ENCODE measurements at places on chromosomes 2 and 18.
A peak's percentile ranks its signal among the peaks of the same experiment; 100 is the strongest.

- no peak for DNase-seq
Observed at GRCh38 chr2:164052006-164052405, 316.2 kb upstream of the FIGN start.

DNA sequence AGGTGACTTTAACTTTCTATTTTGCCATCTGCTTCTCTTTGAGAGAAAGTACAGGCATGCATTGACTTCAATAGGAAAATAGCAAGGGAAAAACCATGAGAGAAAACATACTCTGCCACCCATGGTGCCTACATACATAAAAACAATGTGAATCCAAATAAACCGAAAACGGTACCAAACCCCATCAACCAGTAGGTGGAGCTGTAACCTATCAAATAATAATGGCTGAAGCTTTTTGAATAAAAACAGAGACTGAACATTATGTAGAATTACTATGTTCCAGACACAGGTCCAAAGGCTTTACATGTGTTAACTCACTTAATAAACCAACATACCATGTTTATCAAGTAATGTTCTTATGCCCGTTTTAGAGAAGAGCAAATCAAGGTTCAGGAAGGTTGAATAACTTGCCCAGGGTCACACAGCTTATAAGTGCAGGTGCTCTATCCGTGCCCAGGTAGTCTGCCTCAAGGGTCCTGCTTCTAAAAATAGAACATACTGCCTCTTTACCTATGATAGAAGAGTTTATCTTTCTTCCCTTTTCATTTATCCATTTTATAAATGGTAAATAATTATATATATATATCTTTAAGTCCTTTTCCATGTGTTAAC, 293.9 kb upstream of the SYT4 start:
- DNase-seq, result no peak

GRCh38 chr18:27894746-27895145, 282.2 kb downstream of the CDH2 start:
- DNase-seq, result no peak

DNA sequence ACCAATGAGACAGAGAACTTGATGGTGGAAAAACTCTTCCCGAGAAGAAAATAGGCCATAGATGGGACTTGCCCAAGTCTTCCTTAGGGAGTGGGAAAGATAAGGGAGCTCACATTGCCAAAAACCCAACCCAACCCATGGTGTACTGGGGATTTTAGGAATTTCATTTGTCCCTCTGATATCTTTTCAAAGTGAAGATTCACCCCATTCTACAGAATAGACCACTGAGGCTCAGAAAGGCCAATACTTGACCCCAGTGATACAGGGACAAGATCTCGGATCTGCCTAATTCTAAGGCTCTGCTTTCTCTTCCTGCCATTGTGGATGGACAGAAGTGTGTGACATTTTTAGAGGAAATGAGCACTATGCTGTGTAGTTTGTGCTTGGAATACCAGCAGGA, 159.0 kb downstream of the MYCN start:
- no peak for DNase-seq

GRCh38 chr2:152411154-152411553, 76.2 kb downstream of the FMNL2 start:
- DNase-seq, result no peak

GRCh38 chr2:178072000-178072382, 586 bp downstream of the PDE11A start:
- no peak for DNase-seq

DNA sequence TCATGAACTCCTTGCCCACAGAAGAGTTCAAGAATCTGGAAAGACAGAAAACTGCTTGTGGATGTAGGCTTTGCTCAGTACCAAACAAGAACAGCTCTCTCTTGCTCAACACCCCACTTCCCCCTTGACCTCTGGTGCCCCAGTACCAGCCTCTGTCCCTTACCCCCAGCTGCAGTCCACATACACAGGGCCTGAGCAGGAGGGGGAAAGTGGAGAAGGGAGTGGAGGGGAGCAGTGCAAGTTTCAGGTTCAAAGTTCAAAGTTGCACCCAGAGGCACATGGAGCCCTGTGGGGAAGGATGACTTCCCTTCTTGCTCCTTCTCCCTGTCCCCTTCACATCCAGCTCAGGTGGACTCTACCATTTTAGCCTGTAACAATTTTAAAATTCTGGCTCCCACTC, 61.1 kb upstream of the LPIN2 start:
- DNase-seq, result no peak

GRCh38 chr2:26578113-26578458, 63.1 kb downstream of the CIB4 start:
- DNase-seq, result no peak

DNA sequence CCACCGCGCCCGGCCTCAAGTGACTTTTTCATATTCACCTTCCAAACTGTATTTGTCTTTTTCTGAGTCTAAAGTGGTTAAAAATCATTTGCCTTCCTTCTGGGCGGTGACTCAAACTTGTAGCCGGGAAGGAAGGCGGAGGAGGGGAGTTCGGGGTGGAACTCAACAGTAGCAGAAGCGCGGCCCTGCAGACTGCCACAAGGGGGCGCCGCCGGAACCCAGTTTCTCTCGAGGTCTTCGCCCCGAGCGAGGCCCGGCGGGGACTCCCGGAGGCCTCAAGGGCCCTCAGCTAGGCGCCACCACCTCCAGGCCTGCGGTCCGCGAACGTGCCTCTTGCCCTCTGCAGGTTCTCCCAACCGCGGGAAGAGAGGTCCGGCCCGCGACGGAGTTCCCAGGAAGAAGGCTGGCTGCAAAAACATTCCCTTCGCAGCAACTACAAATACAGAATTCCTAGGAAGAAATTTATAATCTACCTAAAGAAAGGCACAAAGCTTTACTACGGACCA, 16.8 kb upstream of the ITM2C start:
- peak; percentile 88 for DNase-seq

GRCh38 chr2:226860087-226860486, 24.2 kb downstream of the RHBDD1 start:
- DNase-seq, result no peak

GRCh38 chr2:188477564-188478103, 186.0 kb downstream of the GULP1 start:
- DNase-seq, result no peak

DNA sequence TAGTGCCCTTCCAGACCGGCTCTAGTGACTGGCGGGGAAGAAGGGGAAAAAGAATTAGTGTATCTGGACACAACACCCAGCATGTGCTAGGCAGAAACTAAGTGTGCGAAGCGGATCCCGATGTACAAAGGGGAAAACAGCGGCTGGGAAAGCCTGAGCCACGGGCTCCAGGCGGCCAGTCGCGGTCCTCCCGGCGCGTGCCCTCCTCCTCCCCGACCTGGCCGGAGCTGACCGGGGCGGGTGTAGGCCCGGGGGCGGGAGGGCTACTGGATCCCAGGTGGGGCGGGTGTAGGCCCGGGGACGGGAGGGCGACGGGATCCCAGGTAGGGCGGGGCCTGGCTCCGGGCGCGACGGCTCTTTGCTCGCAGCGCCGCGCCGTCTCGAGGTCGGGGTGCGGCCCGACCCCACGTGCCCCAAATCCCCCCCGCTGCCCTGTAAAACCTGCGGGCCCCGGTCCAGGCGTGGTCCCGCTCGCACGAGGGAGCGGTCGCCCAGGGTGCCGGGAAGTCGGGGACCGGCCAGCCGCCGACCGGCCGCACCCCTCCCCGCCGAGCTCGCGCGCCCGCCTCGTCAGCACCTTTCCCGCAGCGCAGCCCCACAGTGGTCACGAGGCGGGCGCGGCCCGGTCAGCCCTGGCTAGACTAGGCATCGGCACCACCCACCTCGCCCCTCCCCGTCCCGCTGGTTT, 48.8 kb downstream of the C2orf42 start:
- DNase-seq, result no peak

DNA sequence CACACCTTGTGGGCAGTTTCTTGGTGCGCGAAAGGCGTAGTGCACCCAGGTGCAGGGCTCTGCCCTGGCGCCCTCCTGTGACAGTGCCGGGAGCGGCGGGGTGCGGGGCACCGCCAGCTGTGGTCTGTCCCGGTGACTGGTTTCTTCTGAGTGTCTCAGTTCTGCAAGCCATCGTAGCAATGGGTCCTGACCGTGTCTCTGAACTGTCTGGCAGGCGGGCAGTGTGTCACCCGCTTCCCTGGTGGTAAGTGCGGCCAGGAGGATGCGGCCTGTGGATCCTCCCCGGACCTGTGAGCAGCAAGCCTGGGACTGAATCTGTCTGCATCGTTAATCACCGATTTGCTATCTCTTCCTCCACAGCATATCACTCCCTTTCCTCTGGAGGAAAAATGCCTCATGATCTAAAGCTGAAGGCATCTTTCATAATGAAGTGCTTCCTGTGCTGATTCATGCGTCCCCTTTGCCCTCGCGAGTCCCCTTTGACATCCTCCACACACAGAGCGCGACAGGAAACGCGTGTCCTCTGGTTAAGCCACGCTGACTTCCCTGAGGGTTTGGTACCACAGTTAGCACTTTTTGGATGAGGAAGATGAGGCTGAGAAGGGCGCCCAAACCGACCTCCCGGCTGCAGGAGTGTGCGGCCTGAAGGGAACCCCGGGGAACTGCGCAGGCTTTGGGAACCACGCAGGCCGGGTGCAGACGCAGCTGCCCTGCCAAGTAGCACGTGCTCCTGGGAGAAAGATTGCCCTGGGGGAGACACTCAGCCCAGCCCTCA, 416.0 kb upstream of the HS6ST1 start:
- DNase-seq, result peak; percentile 26

GRCh38 chr2:126655500-126656430, at the start of gene GYPC:
Gene GYPC (plus strand): TSS chr2:126656158. CDS start chr2:126656264, 106 bp downstream.
- DNase-seq, result peak; percentile 56

- DNase-seq, result peak; percentile 44
Observed at GRCh38 chr18:26468931-26469340, 79.4 kb downstream of the KCTD1 start.

DNA sequence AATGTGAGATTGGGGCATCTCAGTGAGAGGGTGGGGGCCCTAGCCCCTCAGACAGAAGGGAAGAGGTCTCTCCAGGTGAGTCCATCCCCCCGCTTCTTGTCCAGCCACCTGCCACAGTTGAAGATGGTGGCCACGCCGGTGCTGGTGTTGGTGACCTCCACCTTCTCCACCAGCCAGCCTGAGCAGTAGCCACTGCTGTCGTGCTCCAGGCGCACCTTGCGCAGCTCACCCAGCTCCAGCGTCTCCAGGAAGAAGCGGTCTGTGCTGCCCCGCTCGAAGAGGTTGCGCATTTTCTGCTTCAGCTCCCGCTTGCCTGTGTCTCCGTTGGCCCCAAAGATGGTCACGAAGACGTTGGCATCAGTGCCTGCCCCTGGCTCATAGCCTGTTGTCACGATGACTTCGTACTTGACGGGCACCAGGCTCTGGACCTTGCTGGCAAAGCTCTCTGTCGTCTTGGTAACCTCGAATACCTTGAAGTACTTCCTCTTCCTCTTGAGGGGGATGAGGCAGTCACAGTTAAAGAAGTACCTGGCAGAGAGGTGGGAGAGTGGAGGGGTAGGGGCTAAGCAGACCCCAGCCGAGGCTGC, 179.5 kb downstream of the LOXHD1 start:
- no peak for DNase-seq

- no peak for DNase-seq
Observed at GRCh38 chr18:49169037-49169521, 218.3 kb upstream of the SMAD7 start.

GRCh38 chr18:63708650-63709049, 5.9 kb downstream of the SERPINB11 start:
- DNase-seq, result no peak

DNA sequence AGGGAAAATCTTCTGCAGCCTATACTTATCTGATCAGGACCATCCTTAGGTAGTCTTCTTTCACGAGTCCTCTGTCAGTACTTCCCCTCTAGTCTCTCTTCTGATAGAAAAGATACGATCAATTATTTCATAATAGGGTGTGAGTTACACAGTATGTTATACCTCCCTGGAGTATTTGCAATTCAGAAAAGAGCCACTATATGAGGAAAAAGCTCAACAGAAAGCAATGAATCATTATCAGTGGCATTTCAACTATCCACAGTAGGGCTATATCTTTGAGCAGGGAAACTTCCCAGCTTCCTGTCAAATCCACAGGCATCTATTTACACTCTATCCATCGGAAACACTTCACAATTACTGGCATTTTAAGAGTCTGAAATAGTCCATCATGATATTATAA, 105.3 kb upstream of the ACVR2A start:
- no peak for DNase-seq

GRCh38 chr2:206160807-206161179, 1.1 kb downstream of the EEF1B2 start:
- DNase-seq, result no peak

- DNase-seq, result no peak
Observed at GRCh38 chr2:148184976-148185375, 164.1 kb downstream of the MBD5 start.

GRCh38 chr2:148531669-148532428, 112.7 kb upstream of the EPC2 start:
- DNase-seq, result no peak

DNA sequence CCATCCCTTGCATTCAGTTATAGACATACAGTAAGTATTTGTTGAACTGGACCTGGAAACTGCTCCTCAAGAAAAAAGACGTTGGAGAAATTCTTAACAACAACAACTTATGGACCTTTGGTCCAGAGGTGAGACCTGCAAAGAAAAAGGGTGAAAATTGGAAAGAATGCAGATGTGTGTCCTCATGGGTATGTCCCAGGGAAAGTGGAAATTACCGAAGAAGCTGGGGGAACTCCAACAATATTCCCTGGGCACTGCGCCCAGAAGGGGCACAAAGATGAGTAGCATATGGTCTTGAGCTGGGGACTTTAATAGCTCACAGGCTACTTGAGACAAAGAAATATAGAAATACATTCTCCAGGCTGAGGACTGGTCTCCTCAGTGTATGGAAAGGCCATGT, 35.5 kb upstream of the YWHAQ start:
- peak; percentile 81 for DNase-seq

GRCh38 chr18:32072321-32072720, 19.4 kb upstream of the RNF138 start:
- no peak for DNase-seq

GRCh38 chr2:11437602-11438001, 28.4 kb downstream of the E2F6 start:
- no peak for DNase-seq

DNA sequence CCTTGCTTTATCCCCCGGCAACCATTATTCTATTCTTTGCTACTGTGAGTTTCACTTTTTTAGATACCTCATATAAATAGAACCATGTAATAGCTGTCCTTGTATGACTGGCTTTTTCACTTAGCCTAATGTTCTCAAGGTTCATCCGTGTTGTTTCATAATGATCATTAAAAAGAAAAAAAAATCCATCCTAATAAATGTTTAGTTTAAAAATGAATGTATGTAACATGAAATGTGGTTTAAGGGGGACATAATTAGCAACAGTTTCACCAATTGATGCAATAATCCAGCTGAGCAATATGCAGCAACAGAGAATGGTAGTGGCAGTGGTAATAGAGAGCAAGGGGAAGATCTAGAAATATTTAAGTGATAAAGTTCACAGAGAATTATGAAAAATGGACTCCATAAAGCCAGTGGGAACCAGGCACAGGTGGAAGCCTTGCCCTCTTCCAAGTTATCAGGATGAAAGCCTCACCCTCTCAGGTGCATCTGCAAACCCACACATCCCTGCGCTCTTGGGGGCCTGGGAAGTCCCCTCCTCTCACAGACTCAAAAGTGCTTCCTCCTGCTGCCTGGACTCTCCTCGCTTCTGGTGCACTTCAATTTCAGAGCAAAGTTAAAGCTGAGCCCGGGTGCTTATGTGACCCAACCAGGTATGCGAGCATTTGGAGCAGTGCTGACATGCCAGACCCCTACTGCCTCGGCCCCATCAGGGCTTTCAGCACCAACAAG, 1403.3 kb upstream of the SLC39A10 start:
- DNase-seq, result no peak

- DNase-seq, result no peak
Observed at GRCh38 chr2:84816426-84817026, 64.4 kb downstream of the TRABD2A start.

- no peak for DNase-seq
Observed at GRCh38 chr2:181376442-181376841, 80.7 kb upstream of the ITGA4 start.

- no peak for DNase-seq
Observed at GRCh38 chr2:186569897-186570296, 20.0 kb upstream of the ITGAV start.
